ENCODE measurements at places on chromosomes 11 and 22.

DNA sequence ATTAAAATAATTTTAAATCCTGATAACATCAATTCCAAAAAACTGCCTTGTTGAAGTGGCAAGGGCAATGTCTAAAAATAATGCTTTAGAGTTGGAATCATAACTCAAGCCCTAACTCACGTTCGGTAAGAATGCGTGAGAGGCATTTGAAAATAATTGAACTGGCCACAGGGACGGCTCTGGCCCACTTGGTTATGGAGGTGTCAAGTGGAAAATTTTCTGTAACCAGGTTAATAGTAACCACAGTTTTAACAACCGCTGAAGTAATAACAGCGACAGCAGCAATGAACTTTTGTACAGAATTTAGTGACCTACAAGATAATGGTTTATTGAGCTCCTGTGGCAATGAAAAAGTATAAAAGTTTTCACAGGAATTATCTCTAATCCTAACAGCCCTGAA lies 79.4 kb downstream of the ETS1 start:
- DNase-seq: no peak

- DNase-seq: no peak
Measured at GRCh38 chr11:36605221-36606216, 7.5 kb upstream of the RAG2 start.

DNA sequence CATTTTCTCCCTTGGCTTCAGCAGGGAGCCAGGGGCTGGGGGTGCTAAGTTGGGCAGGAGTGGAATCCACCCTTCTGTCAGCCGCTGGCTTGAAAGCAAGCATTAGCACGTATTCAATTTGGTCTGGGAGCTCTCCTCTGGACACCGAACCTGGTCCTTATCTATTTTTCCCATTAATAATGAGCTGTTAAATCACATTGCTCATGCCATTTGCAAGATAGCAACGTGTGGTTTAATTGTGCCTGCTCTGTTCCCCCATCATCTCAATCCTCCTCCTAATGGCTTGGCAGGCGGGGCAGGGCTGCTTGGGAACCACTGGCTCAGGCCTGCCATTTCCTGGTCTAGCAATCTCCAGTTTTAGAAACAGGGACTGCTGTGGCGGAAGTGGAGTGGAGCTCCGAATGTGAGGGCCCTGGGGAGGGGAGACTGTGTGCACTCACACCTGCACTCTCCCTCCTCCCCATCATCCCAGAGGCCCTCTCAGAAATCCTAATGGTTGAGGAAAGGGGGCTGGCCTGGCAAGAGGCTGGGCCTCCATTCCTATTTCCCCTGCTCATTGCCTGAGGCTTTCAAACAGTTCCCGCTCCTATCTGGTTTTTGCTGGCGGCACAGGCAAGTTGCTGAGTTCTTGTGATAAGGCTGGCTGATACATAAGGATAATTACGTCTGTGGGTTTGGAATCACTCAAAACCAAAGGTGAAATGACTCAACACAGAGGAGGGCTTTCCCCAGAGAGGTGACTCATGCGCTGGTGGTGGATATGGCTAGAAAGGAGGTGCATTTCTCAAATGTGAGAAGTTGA lies 201.2 kb upstream of the E2F8 start:
- no peak for DNase-seq

DNA sequence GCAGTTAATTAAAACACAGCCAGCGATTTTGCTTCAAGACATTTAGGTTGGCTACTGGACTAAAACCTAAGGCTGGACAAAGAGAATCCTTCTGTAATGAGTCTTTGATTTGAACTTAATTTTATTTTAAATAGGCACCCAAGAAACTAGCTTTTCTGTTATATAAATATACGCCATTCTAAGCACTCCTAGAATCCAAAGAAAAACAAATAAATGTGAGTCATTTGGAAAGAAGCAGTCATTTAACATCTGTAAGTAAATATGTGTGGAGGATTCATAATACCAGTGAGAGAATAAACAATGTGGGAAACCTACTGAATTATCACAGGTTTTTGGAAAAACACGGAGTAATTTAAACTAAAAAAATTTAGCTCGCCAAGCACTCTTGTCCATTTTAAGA lies 1.2 kb upstream of the TECTA start:
- DNase-seq: no peak

DNA sequence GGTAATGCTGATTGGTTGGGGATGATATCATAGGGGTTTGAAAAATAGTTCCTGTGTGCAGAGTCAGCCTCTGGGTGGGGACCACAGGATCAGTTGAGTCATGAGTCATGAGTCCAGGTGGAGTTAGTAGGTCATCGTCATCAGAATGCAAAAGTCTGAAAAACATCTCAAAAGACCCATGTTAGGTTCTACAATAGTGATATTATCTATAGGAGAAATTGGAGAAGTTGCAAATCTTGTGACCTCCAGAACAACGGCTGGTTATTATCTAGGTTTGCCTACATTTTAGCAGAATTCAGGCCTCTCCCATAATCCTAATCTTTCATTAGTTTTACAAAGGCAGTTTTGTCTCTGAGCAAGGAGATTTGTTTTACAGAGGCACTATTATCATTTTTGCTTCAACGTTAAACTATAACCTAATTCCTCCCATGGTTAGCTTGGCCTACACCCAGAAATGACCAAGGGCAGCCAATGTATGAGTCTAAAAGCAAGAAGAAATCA lies 38.9 kb downstream of the MS4A2 start:
- DNase-seq: no peak

DNA sequence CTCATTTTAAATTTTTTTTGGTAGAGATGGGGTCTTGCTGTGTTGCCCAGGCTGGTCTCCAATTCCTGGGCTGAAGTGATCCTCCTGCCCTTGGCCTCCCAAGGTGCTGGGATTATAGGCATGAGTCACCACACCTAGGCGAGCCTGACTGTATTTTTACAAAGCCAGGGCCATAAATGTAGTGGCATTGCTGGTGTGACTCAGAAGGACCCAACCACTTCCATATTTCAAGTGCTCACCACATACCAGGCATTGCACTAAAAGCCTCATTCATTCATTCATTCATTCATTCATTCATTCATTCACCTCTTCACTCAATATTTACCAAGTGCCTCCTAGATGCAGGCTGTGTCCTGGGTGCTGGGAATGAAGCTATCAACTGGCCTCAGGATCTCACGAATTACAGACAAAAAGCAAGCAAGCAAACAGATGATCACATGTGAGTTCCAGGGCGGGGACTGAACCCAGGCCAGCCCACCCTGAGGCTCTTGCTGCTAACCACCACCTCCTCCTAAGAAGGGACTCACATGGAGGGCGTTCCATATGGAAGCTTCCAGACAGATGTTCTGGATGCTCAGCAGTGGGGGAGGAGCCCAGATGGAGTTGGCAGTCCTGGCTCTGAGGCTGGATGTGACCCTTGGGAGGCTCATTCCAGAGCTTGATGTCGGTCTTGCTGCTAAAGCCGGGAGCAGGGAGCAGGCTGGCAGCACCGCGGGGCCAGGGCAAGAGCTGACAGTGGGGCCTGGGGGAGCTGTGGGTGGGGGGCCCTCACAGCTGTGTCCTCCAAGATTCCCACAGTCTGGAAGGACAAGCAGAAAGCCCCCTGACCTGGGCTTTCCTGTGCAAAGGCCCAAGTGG lies 158.8 kb downstream of the CTTN start:
- no peak for DNase-seq

- no peak for DNase-seq
Measured at GRCh38 chr11:122210367-122210997, 94.5 kb upstream of the BLID start.

GRCh38 chr22:44862981-44863860 lies 110.8 kb downstream of the ARHGAP8 start:
- no peak for DNase-seq

DNA sequence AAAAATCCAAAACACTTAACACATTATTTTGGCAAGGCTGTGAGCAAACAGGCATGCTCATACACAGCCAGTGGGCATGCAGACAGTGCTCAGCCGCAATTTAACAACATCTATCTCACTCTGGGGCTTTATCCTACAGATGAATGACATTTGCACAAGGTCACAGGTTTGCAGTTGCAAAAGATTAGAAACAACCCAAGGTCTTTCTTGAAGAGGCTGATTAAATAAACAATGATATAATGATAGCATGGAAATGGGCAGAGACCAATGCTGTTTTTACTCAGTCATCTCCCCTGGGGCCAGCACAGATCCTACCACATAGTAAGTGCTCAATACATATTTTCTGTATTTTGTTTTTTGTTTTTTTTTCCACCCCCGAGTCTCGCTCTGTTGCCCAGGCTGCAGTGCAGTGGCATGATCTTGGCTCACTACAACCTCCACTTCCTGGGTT lies 9.4 kb downstream of the A4GALT start:
- no peak for DNase-seq

DNA sequence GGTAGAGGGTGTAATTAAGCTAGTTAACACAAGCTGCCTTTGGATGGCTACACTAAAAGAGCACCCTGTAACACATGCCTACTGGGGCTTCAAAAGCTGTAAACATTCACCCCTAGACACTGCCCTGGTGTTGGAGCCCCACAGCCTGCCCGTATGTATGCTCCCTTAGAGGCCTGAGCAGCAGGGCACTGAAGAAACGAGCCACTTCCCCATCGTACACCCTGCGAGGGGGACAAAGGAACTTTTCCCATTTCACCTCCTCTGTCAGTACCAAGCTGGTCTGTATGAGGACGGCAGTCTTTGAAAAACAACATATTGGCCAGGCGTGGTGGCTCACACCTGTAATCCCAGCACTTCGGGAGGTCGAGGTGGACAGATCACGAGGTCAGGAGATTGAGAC lies 77.0 kb downstream of the MAML2 start:
- DNase-seq: no peak

GRCh38 chr11:124749912-124750311 lies 2.1 kb downstream of the VSIG2 start:
- DNase-seq: no peak

DNA sequence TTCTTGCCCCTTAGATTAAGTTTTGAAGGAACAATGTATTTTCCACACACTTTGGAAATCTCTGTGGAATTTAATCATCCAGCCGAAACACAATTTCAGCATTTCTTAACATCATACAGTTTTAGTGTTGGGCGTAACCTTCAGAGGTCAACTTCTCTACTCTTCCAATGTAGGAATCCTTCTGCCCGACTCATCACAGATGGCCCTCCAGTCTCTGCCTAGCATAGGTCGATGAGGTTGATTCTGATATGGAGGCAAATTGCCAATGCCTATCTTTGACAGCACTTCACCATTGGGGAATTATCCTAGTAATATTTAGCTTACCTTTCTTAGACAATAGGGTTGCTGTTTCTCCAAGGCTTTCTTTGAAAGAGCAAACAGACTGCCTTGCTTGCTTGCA lies 175.7 kb upstream of the TTC12 start:
- DNase-seq: no peak

DNA sequence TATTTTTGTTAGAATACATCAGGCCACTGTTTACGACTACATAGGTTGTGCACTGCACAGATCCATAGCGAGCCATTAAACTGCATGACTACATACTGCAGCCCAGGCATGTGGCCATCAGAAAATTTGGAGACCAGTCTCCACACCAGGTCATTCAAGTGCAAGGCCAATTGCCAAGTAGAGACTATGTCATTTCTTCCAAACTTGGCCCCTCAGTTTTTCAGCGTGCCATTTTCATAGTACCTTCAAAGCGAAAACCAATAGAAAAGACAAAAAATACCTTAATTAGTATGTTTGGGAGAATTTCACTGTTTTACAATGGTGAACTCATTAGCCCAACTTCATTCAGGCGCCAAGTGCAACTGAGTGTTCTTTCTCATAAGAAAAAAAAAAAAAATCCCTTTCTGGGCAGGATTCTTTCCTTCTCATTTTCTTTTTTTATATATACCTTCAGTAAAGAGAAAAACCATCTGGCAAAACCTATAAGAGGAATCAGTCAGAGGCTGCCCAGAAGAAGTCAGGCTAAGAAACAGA lies 30.4 kb downstream of the PAMR1 start:
- no peak for DNase-seq

Measured in progenitor cell of endocrine pancreas (in vitro differentiated cells).